ENCODE measurements at places on chromosomes 7 and 10.

DNA sequence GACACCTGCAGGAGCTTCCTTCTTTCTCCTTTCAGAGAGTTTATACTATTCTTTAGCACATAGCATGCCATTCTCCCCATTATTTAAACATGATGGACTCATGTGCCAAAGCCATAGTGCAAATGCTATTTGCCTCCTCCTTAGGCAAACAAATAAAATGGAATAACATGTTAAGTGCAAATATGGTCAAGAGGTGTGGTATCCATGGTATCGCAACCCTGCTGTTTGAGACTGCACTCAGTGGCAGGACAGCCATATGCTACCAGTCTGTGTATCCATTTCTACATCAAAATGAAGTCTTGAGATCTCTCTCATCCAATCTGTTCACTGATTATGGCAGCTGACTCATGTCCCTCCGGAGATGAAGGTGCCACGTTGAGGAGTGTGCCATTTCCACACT is 22.8 kb downstream of the HEPACAM2 start:
- no peak for DNase-seq

GRCh38 chr7:50155755-50156154 is 62.7 kb upstream of the ZPBP start:
- no peak for DNase-seq

- DNase-seq: no peak
These were observed 38.0 kb upstream of the ACSL5 start for GRCh38 chr10:112335868-112336265.

- DNase-seq: no peak
These were observed 127.6 kb upstream of the CHST15 start for GRCh38 chr10:124220971-124221355.

DNA sequence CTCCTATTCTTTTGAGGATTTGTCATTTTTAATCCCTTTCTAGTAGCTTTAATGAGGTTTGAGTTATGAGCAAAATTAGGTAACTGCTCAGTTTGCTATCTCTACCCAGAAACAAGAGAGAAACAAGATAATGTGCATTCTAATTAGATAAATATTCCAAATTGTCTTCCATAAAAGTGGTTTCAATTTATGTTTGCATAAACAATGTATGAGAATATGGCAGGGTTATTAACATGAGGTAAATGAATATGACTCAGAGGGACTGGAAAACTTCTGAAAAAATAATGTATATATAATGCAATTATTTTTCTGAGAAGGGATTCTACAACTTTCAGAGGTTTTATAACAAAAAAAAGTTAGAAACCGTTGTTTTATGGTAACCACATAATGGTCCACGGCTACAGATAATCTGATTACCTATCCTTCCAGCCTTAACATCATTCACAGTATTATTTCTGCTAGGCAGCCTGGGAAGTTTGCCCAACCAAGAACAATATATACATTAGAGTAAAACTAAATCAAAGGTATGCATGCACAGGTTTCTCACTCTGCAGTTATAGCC is 101.2 kb downstream of the CRPPA start:
- DNase-seq: no peak
